ENCODE measurements at places on chromosomes 12 and 14. TPM values are rescaled to one million over a fixed set of nuclear protein-coding genes. Genes with fewer than 3 reads are reported as not detected.

DNA sequence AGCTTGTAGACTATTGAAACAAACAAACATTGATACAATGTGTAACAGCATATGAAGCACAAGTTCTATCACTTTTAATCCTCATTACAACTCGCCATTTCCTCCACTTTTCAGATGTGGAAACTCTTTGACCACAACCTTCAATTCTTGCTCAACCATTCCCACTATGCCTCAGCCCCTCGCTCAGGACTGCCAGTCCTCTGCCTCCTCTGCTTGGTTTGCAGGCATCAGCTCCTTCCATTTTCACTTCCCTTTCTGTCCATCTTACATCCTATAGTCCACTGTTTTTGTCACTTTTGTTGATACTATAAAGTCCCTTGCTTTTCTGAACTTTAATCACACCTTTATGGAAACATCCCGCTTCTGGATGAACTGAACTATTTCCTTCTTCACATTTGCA, 28.2 kb upstream of the CD27 start:
- H3K4me1 ChIP-seq, result no peaks in the 10 kb centered on the region
- no peak for DNase-seq
- H3K4me3 ChIP-seq, result no peak overlapping the region
- H3K27ac ChIP-seq, result no peak overlapping the region

DNA sequence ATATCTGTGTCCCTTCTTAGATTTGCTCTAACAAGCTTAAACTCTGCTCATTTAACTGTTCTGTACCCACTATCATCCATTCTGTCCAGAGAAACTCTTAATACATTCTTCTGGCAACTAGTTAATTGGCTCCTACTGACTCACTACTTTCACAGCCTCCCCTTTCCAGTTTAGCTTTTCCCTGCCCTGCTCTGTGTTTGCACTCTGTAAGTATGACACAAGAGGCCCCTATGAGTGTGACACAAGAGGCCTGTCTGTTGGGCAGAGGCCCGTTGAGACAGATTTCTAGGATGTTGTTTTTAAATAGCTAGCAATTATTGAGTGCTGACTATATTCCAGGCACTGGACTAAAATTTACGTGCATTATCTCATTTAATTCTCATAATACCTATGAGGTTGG, 246.0 kb upstream of the DAAM1 start:
- no peaks in the 10 kb centered on the region for H3K36me3 ChIP-seq
- no peaks in the 10 kb centered on the region for H3K27me3 ChIP-seq
- no peak overlapping the region for H3K4me3 ChIP-seq
- H3K4me1 ChIP-seq, result no peaks in the 10 kb centered on the region
- H3K27ac ChIP-seq, result no peak overlapping the region

DNA sequence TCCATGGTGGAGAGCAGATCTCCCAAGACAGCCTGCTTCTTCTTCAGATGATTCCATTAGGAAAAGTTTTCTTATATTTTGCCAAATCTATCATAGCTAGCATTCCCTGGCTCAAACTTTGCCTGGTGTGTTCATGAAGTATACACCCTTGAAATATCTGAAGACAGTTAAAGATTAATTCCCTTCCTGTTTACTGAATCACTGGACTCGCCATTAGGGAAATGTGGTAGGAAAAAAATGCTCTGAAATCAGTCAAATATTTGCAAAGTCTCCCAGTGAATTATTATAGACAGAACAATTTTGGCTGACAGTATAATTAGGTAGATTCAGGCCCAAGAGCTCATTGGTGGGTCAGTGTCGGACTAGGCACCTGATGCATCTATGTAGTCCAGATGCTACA, 86.5 kb downstream of the PDZRN4 start:
- no peak for DNase-seq
- H3K27ac ChIP-seq, result no peak overlapping the region
- no peaks in the 10 kb centered on the region for H3K36me3 ChIP-seq
- H3K4me1 ChIP-seq, result no peaks in the 10 kb centered on the region

The NID2 gene
- total RNA-seq, result 56.6 TPM

The MYO1H gene
- total RNA-seq, result not detected

Measured in aorta (tissue), 5 donors.